ENCODE measurements at places on chromosomes 2 and 18.

DNA sequence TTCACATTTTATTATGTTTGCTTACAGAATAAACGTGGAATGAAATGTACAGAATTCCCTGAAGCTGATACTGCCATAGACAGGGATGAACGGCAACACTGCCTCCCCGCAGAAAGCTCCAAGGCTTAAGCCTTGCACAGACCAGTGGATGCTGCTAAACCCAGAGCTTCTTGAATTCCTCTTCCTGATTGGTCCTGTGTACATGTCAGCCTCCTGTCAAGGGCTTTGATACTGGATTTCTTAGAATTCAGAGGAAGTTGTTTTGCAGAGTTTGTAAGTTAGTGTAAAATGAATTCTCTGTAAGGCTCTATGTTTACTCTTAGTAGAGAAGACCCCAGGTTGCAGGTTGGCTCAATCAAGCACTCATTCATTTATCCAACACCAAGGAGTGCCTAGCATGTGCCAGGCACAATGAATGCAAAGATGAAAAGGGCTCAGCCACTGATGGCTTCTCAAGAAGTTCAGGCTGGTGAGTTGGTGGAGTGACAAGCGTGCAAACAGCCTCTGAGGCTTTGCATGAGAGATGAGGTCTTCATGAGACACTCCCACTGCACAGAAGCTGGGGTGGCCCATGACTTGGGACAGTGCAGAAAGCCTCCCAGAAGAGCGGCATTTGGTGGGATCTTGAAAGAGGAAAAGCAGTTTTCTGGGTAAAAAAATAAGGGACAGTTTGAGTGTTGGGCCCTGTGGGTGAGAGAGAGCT lies 50.4 kb downstream of the ACKR3 start:
- DNase-seq = no peak

GRCh38 chr2:52897511-52898044 lies 870.0 kb upstream of the CHAC2 start:
- DNase-seq = no peak

- DNase-seq = no peak
These were observed 17.8 kb upstream of the SCLY start for GRCh38 chr2:238042849-238043584.

GRCh38 chr18:21571772-21572171 lies 28.7 kb downstream of the ESCO1 start:
- no peak for DNase-seq

- DNase-seq = no peak
These were observed 22.5 kb downstream of the CAVIN2 start for GRCh38 chr2:191824398-191824797.

DNA sequence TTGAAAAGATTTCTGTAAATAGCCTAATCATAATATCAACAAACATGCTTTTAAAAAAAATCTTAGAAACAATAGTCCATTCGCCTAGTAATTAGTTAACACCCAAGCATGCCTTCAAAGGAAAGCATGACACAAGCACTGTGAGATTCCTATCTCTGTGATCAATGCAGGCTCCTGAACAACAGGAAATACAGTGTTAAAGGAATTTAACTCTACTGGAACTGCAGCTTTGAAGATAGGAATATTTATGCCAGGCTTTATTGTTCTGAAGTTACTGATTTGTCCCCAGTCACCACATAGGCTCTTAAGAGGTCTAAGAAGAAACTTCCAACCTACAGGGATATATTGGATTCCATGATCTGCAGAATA lies 15.4 kb upstream of the FAM124B start:
- no peak for DNase-seq

DNA sequence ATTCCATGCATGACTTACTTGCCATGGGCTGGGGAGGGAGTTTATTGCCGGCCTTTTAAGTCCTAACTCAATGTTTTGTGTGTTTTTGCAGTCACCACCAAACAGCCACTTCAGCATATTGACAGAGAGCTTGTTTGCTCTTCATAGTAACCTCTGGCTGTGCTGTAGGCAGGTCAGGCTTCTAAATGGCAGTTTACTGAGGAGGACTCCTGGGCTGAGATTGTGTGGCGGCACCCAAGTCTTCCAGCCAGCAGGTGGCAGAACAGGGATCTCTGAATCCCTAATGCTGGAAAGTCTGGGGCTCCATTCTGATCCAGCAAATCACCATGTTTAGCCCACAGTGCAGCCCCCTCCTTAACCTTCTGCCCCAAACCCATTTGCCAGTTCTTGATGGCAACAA lies 121.2 kb downstream of the CAPN13 start:
- DNase-seq = no peak

GRCh38 chr18:62128157-62128556 lies 58.7 kb downstream of the PIGN start:
- no peak for DNase-seq

- no peak for DNase-seq
These were observed 135.8 kb downstream of the METTL8 start for GRCh38 chr2:171297956-171298355.

DNA sequence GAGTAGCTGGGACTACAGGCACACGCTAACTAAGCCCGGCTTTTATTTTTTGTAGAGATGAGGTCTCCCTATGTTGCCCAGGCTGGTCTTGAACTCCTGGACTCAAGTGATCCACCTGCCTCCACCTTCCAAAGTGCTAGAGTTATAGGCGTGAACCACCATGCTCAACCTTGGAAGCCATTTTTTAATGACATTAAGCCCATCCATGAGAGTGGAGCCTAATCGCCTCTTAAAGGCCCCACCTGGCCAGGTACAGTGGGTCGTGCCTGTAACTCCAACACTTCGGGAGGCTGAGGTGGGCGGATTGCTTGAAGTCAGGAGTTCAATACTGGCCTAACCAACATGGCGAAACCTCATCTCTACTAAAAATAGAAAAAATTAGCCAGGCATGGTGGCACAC lies 41.6 kb upstream of the TFCP2L1 start:
- DNase-seq = no peak

DNA sequence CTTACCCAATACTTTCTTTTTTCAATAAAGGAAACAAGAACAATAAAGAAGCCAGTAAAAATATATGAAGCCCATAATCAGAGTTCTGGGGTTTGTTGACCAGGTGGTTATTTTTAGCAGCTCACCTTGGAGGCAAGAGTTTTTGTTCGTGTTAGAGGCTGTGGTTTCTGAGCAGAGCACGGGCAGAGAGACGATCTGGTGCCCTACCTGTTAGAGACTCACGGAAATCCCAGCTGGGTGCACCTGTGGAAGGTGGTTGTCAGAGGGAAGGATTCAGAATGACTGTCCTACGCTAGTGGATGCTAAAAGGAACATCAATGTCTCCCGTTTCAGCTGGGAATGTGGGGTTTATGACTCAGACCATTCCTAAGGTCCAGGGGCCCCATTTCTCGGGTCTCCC lies 87.6 kb downstream of the NRP2 start:
- DNase-seq = no peak

DNA sequence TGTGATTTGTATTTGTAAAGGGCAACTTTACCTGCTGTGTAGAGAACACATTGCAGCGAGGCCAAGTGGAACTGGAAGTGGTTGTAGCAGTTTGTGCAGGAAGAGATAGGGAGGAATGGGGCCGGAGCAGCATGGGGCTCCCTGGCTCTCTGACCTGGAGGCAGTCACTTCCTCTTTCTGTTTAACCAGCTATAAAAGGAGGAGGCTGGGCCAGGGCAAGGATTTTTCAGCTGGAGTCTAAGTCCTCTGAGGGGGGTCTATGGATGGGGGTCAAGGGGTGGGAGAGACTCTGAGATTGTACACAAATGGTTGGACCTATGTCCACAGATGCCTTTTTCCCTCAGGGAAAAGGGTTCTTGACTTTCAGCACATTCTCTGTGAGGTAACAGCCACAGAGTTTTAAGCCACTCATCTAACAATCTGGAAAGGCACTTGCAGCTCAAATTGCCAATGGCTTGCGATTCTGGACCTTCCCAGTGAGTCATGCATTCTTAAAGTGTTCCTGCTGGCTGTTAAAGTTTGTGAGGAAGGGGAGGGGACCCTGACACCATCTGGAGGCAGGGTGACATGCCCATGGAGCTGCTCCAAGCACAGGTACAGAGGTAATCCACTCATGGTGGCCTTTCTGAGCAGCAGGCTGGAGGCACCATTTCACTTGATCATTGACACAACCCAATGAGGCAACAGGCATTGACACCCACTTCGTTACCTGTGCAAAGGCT lies 347.0 kb downstream of the CYRIA start:
- no peak for DNase-seq

DNA sequence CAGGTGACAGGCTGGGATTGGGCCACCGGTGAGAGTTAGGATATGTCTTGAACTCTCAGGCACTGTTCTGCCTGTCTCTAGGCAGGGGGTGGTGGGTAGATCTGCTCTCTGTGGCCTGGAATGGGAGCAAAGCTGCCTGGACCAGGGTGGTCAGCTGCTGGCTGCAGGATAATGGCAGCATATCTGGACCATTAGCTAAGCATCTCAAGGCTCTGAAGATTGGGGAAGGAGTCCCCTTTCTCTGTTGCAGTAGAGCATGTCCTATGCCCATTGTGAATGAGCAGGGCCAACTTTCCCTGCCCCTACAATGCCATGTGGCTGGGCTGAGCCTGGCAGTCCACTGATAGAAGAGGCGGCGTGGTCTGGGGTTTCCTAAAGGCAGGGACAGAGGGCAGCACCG lies 34.6 kb downstream of the LOXHD1 start:
- DNase-seq = no peak

DNA sequence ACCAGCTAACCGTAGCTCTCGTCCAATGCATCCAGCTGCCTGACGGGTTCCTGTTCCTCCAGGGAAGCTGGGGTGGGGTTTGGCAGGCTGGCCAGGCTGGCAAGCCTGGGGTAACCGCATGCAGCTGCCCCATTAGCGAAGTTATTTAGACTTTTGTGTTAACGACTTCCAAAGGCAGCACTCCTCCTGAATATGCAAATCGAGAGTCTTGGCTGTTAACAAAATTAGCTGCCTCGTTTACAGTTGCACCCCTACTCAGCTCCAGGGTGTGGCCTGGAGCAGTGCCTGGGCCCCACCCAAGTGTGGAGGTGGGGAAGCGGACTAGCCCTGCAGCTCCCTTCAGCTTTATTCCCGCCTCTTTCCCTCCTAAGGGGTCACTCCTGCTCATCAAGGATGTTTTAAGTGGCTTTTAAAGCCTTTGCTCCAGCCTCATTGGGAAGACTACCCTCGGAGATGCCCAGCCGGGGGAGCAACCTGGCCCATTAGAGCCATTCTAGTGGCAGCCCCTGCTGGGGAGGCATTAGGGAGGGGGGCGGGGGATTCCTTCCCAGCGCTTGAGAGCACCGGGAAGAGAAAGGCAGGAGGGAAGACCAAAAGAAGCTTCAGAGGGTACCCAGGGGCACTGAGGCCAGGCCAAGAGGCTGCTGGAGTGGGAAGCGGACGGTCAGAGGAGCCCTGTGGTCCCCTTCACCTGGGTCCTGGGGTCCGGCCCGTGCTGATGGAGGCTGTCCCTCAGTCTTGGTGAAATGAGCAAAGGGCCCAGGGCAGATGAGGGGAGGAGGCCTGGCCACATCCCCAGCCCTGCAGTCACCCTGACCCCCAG lies 204.1 kb downstream of the CELF4 start:
- DNase-seq = no peak

DNA sequence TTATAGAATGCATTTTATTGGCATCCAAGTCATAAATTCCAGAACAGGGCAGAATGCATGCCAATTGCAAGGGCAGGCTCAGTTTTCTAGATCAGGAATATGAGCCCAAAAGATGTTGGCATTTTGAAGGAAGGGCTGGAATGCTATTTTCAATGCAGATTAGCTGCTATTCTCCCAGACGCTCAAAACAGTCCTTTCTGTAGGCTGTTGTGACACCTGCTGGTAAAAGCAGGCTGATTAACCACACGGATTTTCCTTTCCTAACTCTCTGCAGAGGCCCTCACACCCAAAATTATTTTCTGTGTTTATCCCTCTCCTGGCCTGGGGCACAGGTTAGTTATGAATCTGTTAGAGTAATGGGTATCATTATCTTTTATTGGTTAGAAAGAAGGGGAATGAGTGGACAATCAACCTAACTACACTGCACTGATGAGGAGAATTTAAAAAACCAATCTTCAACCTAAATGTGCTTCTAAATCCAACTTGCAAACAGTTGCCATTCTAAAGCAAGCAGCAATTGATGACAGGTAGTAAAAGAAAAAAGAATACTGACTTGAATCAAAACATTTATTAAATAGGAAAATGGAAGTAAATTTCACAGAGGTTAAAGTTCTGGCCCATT lies 94.0 kb downstream of the PLA2R1 start:
- DNase-seq = peak; percentile 3

- DNase-seq = no peak
These were observed 49.6 kb upstream of the SLC5A7 start for GRCh38 chr2:107936433-107937359.

DNA sequence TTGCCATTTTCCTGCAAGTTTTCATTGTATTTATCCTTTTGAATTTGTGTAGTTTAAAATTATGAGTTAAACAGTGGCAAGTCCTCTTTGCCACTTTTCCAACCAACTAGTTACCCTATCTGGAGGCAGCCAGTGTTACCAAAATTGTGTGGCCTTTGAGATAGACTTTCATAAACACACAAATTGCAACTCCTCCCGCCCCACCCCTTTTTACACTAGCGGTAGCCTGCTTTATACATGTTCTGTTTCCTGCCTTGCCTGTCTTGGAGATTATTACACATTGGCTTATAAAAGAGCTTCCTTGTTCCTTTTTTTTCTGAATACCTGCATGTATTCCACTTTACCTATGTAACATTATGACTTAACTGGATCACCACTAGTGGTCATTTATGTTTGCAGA lies 56.5 kb downstream of the RPIA start:
- DNase-seq = no peak

DNA sequence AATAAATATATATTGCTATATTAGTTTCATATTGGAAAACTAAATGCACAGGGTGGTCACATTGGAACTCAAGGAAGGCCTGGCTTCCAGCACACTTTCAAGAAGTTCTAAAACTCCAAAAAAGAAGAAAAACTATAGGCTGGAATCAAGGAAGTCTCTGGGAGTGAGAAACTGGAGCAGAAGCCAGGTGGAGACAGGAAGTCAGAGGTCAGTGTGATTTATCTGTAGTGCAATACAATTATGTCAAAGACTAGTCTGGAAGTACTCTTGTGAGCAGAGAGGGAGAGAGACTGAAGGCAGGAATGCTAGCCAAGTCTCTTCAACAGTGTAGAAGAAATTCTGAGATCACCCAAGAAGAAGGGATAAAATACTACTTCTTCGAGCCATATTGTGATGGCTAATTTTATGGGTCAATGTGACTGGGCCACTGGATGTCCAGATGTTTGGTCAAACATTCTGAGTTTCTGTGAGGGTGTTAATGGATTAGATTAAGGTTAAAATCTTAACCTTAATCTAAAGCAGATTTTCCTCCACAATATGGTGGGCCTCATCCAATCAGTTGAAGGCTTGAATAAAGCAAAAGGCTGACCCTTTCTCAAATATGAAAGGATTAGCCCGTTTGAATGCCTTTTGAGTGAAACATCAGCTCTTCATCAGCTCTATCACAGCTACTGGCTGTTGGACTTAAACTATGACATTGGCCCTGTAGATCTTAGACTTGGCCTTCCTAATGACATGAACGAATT lies 208.0 kb downstream of the TDRD15 start:
- DNase-seq = no peak

DNA sequence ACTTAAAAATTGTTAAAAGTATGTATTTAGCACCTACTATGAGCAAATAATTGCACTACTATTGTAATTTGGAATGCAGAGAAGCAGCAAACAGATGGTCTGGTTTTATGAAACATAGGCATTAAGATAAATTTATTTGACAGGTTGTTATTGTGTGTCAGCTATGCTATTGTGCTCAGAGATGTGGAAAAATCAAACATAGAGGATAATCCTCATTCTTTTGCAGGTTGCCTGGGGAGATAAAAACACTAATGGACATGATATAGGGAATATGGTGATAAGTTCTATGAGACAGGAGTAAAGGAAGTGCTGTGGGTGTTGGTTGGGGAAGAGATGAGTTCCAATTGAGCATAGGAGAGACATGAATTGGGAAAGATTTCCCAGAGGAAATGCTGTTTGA lies 71.3 kb downstream of the PPP1R1C start:
- DNase-seq = no peak

- no peak for DNase-seq
These were observed 42.9 kb upstream of the TUBA3E start for GRCh38 chr2:130241041-130241707.
